ENCODE measurements at places on chromosomes 6 and 20.

GRCh38 chr20:32830437-32830836 lies 10.7 kb downstream of the MAPRE1 start:
- DNase-seq = no peak

GRCh38 chr20:1674361-1674760 lies 16.8 kb upstream of the SIRPG start:
- peak; percentile 75 for DNase-seq

DNA sequence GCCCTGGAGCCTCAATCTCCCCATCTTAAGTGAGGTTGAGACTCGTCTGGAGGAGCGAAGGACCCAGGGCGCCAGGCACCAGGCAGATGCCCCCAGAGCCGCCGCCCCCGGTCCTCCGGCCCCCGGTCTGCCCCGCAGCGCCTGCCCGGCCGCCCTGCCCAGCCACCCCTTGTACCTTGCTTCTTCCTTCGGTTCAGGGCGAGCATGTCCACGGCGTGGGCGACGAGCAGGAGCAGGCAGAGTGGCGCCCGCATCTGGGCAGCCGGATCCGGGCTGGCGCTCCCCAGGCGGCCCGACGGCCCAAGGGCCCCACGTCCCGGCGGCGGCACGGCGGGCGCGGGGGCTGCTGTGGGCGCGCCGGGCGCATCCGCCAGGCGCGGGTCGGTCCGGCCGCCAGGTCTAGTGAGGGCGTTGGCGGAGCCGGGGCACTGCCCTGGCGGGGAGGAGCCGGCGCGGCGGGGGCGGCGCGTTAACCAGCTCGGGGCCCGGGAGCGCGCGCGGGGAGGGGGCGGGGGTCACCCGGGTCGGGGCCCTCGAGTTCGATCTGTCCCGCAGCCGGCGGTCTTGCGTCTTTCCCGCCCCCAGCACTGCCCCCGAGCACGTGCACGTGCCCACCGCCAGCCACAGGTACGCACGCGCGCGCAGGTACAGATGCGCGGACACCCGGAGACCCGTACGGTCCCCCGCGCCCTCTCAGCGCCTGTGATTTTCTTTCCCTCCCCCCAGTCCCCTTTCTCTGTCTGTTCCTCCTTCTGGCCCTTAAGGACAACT lies at the start of gene RSPO4:
TSS of gene RSPO4 (minus strand) at position 401 of the 771 bp plus-strand sequence. CDS start at position 254, 147 bp downstream.
- no peak for DNase-seq

GRCh38 chr6:118371955-118372354 lies 176.1 kb upstream of the PLN start:
- no peak for DNase-seq

GRCh38 chr6:26233649-26234420 lies 131.2 kb upstream of the BTN3A2 start:
- DNase-seq = peak; percentile 76

DNA sequence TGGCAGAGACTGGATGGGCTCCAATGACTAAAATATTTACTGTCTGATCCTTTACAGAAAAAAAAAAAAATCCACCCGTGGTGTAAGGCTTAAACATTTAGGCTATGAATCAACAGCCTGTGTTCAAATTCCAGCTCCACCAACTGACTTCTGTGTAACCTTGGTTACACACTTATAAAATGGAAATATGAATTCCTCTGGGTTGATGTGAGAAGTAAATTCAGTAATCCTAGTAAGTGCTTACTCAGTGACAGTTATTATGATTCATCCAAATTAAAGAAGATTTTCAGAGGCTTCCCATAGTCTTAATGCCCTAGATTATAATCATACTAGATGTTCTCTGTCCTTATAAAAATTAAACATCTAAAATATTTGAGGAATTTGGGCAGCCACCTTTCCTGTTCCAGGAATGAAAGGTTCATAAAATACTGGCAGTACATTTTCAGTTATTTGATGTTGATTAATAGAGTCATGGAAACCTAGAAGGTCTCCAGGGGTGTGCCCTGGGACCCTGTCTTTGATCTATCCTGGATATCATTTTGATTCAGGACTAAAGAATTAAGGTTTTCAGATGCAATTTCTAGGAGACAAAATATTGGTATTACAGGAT lies 180.3 kb upstream of the ZNF217 start:
- DNase-seq = no peak

DNA sequence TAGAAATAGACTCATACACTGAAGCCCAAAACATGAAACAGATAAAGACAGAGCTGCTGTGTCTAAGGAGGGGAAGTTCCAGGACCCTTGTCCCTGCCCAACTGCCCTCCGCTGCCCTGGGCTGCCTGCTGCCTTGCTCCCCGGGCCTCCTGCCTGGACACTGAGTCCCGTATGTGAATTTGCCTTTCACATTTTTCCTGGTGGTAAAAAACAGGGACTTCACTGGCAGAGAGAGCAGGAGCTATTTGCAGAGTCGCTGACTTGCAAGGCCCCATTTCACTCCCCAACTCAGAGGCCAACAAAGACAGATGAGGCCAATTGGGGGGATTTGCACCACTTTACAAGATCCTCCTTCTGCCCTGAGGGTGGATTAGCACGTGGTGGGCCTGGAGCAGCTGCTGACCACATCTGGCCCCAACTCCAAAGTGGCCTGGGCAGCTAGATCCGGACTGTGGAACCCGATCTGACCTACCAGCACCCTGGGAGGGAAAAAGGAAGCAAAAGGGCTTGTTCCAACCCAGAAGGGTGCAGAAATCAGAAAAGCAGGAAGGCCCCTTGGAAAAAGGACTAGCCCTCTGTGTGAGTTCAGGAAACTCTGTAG lies 61.4 kb downstream of the NOL4L start:
- DNase-seq = no peak

- no peak for DNase-seq
Observed at GRCh38 chr20:46580613-46581205, 30.3 kb upstream of the OCSTAMP start.

- DNase-seq = no peak
Observed at GRCh38 chr6:79250559-79250958, 16.1 kb upstream of the HMGN3 start.

DNA sequence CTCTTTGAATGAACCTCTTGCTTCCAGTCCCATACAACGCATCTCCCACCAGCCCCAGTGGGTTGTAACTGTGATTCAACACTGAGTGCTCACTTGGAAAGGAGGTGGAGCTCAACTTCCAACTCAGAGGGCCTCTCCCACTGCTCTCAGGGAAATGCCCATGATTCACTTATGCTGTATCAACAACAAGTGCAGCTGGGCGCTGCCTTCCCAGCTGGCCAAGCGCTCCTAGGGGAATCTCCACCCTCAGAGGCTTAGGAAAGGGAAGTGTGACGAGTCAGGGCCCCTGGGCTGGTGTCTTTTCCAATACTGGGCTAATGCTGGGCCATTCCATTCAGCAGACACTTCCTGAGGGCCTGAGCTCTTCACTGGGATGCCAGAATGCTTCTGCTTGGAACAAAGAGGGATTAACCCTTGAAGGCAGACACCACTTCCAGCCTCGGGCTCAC lies 8.1 kb upstream of the OCSTAMP start:
- DNase-seq = no peak

- no peak for DNase-seq
Observed at GRCh38 chr6:168527451-168528210, 86.6 kb downstream of the SMOC2 start.

DNA sequence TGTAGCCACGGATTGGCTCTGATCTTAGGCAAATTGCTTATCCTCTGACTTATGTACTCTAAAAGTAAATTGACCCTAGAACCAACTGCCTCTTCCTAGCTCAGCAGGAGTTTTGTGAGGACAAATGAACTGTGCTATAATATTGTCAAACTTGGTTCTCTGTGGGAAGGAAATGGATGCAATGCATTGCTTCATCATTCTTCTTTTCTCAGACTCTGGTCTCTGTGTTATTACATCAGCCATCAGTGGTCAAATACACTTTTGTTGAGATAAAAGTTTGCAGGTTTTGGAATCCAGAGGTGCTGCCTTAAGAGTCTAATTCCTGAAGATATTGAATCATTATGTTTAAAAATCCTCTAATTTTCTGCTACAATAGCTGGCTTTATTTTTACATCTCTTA lies 64.9 kb downstream of the SLC24A3 start:
- no peak for DNase-seq

DNA sequence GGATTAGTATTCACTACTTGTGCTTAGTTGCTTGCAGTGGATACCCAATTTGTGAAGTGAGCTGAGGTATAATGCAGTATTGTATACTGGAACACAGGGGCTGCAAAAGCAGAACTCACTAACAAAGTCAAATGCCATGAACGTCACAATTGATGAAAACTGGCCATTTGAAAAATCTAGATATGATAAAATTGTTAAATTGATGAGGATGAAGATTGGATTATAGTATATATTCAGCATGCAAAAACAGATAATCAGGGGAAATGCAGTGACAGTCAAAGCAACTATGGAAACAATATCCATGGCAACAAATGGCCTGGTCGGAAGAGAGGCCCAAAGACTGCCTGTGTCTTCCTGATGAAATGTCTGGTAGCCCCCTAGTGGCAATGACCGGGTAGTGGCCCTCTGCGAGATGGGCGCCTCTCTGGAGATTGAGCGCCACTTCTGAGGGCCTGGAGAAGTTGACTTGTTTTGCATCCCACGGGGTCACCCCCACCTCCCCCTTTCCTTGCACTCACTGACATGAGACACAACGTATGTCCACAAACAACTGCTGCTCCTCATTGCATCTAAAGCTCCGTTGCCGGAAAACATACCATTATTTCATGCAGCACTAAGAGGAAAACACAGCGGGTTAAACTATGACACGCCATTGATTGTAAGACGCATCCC lies 43.6 kb downstream of the C6orf15 start:
- peak; percentile 79 for DNase-seq

DNA sequence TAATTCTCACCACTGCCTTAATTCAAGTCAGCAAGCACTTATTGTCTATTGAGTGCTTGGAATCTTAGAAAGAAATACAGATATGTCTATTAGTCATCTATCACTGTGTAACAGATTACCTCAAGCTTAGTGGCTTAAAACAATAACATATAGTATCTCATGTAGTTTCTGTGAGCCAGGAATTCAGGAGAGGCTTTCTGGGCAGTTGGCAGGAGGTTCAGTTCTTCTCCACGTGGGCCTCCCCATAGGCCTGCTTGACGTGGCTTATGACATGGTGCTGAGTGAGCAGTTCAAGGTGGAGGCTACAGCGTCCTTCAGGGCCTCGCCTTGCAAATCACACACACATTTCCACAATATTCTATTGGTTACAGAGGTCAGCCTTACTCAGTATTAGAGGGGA lies 69.7 kb downstream of the DTD1 start:
- DNase-seq = no peak

DNA sequence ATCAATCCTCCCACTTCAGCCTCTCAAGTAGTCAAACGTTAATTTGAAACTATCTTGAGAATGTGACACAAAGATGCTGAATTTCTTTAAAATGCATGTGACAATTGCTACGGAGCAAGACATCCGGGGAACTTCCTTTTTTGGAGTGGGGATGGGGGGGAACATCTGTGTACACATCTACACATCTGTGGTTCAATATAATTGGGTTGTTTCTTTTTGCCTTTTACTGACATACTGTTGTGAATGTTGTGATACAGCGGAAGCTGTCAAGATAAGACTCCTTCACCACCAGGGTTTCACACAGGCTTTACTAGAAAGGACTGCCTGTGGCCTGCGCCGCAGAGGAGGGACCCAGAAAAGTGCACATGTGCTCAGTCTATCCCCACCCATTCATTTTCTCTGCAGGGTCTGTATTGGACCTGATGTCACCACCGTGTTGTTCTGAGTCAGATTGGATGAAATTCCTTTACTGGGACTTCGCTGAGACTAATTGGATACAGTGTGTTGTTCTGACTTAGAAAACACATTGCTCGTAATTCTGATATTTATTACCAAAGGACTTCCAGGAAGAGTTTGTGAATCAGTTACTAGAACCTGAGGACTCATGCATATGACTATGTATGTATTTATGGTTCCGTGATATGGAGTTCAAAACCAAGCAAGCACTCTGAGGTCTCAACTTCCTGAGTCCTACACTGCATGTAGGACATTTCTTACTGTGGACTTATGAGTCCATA lies 98.7 kb upstream of the SGK1 start:
- DNase-seq = no peak

GRCh38 chr20:46965477-46965876 lies 70.8 kb downstream of the EYA2 start:
- no peak for DNase-seq

DNA sequence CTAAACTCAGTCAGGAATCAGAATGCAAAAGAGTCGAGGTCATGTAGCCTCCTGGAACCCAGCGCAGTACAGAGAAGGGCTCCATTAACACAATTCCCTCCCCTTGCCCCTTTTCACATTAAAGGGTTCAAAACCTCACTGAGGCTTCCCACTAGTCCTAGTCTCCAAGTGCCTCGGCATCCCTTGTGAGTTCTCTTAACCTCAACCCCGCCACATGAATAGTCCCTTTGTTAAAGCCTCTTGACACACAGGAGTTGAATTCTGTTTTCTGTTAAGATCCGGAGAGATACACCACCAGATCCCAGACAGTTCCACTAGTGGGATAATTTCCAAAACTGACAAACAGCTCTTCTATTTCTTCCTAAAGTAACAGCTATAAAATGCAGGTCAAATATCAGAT lies 17.8 kb downstream of the PTPRT start:
- DNase-seq = no peak

DNA sequence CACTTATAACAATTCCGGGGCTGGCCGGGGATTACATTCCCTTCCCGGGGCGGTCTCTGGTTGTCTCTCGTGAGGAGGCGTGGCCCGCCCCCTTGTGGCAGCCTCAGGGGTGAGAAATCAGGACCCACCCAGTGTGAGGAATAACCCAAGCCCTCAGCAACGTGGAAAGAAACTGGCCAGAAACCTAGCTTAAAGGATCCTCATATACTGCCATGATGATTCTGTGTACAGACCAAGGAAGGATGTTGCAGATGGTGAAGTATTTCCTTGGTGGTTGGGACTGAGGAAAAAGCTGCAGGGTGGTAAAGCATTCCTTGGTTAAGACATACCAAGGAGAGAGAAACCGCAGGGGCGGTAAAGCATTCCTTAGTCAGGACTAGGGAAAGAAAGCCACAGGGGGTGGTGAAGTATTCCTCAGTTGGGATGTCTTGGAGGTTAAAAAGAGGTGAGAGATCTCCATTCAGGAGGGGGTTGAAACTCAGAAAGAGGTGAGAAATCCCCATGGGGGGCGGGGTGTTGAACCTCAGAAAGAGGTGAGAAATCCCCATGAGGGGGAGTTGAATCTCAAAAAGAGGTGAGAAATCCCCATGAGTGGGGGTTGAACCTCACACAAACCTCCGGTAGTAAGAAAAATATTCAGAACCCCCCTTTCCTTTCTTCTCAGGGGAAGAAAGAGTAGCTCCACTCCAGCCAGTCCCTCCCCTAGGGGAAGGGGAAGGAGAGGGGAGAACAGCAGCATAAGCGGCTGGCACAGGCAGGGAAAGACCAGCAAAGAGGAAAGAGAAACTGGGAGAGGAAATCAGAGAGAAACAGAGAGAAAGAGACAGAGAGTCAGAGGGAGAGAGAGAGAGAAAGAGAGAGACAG lies 238.1 kb downstream of the RNGTT start:
- no peak for DNase-seq

GRCh38 chr20:35954907-35955251 lies 577 bp upstream of the SCAND1 start:
- peak; percentile 48 for DNase-seq

All from CD4-positive, alpha-beta T cell treated with Interleukin-6 for 4 hours (primary cell).